ENCODE measurements at places on chromosomes 2 and 18.

- DNase-seq = no peak
These were observed 37.8 kb downstream of the PSTPIP2 start for GRCh38 chr18:46034230-46034629.

- DNase-seq = no peak
These were observed 592 bp downstream of the PSD4 start for GRCh38 chr2:113174376-113174750.

- no peak for DNase-seq
These were observed 26.3 kb downstream of the MEX3C start for GRCh38 chr18:51171223-51171622.

GRCh38 chr2:152093464-152093863 lies 5.4 kb downstream of the CACNB4 start:
- DNase-seq = no peak

DNA sequence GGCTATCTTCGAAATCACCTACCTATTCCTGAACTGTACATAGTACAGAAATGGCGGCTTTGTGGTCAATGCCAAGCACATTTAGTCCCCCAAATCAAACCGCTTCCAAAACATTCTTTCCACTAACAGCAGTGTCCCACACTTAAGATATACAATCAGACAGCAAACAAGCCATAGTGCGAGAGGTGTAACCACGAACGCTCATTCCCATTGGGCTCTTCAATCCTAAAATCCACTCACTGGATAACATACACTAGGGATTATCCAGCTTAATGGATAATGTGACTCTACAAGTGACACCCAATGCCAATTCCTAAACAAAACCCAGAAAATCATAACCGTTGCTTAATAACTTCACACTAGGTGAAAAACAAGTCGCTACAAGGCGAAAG lies 2.0 kb downstream of the XPO1 start:
- no peak for DNase-seq

DNA sequence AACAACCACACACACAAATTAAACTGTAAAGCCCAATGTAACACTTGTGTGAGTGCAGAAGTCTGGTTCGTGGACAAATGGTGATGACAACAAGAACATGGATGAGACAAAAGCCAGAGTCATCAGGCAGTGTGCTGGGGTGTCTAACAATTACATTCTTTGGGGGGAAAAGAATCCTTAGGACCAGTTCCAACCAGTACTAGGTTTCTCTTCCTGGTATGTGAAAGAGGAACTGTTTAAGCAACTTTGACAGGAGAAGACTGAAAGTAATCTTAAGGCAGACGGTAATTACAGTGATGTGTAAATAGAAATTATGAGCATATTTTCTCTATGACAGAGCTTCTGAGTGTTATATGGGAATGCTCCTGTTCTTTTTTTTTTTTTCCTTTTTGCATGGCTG lies 133.4 kb downstream of the AFF3 start:
- no peak for DNase-seq

GRCh38 chr2:234273887-234274584 lies 222.8 kb downstream of the ARL4C start:
- no peak for DNase-seq

- DNase-seq = no peak
These were observed 194.0 kb downstream of the BABAM2 start for GRCh38 chr2:28084564-28084963.

GRCh38 chr2:138176862-138177439 lies 212.7 kb downstream of the HNMT start:
- no peak for DNase-seq

GRCh38 chr2:194126418-194126817 lies 1530.6 kb upstream of the SLC39A10 start:
- DNase-seq = no peak

DNA sequence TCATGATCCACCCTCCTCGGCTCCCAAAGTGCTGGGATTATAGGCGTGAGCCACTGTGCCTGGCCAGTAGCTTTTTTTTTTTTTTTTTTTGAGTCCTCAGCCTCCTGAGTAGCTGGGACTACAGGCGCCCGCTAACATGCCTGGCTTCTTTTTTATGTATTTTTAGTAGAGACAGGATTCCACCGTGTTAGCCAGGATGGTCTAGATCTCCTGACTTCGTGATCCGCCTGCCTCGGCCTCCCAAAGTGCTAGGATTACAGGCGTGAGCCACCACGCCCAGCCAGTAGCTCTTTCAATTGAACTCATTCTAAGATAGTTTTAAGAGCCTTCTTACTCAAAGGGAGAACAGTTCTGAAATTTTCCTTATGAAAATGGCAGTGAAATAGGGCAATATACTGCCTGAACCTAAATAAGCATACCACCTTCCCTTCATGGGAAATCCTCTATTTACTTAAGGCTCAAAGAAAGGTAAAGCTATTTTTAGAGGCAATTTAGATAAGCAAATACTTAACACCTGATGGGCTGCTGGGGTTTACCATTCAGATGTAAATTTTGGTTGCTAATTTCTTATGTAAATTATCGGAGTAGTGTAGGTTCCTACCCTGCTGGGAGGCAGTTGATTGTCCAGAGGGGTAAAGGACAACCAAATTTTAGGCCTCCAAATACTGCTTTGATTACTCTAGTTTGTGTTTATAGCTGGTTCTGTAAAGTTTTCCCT lies 144.7 kb downstream of the GREB1L start:
- no peak for DNase-seq

DNA sequence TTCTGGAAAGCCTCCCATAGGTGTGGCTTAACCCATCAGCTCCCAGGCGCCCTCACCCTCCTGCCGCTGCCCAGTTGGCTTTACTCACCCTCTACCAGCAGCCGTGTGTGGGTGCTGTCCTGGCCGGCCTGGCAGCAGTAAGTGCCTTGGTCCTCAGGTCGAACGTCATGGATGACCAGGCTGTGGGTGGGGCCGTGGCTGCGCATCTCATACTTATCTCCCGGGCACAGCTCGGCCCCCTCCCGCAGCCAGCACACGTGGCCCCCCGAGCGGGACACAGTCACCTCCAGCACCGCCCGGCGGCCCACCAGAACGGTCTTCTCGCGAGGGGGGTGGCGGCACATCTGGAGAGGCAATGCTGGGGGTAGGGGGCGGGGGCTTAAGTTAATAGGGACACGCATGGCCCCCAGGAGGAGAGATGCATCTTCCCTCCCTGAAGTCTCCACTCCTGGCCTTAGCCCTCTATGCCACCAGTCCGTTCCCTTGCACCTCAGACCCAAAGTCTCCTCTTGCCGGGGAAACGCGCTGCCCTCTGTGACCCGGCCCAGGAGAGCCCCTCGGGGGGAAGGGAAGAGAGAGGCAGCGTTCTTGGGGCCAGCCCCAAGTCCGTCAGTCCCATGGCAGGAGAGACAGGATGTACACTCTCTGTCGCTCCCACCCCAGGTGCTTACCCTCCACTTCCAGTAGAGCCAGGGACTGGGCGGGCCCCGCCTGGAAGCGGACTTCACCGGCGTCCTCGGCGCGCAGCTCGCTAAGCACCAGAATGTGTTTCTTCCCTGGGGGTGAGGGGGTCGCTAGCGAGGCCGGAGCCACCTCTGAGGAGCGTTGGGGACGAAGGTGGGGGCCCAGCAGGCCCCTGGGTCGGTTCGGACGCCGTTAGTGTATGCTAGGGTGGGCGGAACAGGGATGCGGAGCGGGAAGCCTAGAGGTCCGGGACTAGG lies 7.9 kb downstream of the TMEM198 start:
- DNase-seq = no peak

- DNase-seq = no peak
These were observed 16.9 kb upstream of the VPS54 start for GRCh38 chr2:64036034-64036705.

DNA sequence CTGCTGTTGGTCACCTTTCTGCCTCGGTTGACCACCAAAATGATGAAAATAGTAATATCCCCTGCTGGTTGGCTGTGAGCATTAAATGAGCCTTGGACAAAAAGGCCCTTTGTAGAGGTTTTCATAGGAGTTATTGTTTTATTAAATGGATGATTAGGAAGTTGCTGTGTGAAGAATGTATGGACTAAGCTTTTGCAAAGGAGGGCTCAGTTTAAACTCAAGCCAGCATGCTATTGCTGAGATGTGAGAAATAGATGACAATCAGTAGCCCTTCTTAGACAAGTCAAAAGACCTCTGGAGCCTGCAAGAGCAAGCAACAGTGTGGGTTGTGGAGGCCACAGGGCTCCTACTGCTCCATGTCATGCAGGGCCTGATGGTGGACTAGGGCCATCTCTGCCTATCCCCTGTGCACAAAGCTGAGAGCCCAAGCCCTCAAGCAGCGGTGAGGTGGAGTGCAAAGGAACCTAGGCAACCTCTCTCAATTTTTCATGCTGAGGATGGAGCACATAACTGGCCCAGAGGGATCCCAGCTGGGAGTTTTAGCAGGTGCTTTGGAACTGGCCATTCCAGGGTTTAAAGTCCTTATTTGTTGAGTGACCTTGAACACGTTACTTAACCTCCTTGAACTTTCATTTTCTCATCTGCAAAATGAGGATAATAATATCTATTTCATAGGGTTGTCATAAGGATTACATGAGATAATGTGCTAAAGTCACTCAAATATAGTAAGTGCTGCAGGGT lies 37.1 kb downstream of the FOSL2 start:
- no peak for DNase-seq
